ENCODE measurements at places on chromosomes 12 and 14. TPM values are rescaled to one million over a fixed set of nuclear protein-coding genes. Genes with fewer than 3 reads are reported as not detected.

GRCh38 chr14:69982886-69983285, 103.7 kb downstream of the SMOC1 start:
- no peak overlapping the region for H3K27ac ChIP-seq
- peaks cover 4% of the 10 kb centered on the region for H3K36me3 ChIP-seq
- H3K27me3 ChIP-seq, result no peaks in the 10 kb centered on the region

- H3K36me3 ChIP-seq, result no peaks in the 10 kb centered on the region
- peaks cover 2% of the 10 kb centered on the region for H3K4me1 ChIP-seq
- no peak overlapping the region for H3K27ac ChIP-seq
- H3K4me3 ChIP-seq, result no peak overlapping the region
- no peaks in the 10 kb centered on the region for H3K27me3 ChIP-seq
These were observed 32.1 kb upstream of the GSG1 start for GRCh38 chr12:13135371-13136178.

GRCh38 chr12:88509851-88510250, 70.4 kb downstream of the KITLG start:
- H3K4me1 ChIP-seq, result no peaks in the 10 kb centered on the region
- H3K4me3 ChIP-seq, result no peak overlapping the region
- no peak for DNase-seq
- H3K36me3 ChIP-seq, result no peaks in the 10 kb centered on the region
- no peaks in the 10 kb centered on the region for H3K27me3 ChIP-seq

Gene OR4K1
- not detected for total RNA-seq

Gene PLA2G1B
- total RNA-seq, result not detected

Gene KLRC1
- total RNA-seq, result not detected

DNA sequence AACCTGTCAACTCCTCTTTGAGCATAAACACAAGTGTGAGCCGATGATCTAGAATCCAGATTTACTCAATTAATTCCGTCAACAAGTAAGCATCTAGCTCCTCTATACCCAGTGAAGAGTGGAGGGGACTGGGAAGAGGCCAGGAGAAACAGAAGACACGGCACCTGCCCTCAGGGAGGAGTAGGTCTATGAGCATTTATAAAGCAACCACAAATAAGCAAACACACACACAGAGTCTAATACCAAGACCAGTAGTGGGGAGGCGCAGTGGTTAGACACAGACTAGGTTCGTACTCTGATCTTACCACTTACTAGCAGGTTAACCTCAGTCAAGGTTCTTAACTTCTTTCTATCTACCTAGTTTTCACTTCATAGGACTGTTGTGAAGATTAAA, 5.9 kb upstream of the FOXN3 start:
- peaks cover 4% of the 10 kb centered on the region for H3K36me3 ChIP-seq
- H3K4me1 ChIP-seq, result peaks cover 11% of the 10 kb centered on the region
- H3K27me3 ChIP-seq, result no peaks in the 10 kb centered on the region
